ENCODE measurements at places on chromosomes 2 and 18.

- no peak overlapping the region for H3K4me3 ChIP-seq
- DNase-seq: no peak
- no peaks in the 10 kb centered on the region for H3K36me3 ChIP-seq
- peaks cover 1% of the 10 kb centered on the region for H3K27me3 ChIP-seq
- no peaks in the 10 kb centered on the region for H3K4me1 ChIP-seq
- no peak overlapping the region for H3K27ac ChIP-seq
These were observed 330.1 kb downstream of the CMPK2 start for GRCh38 chr2:6535572-6535971.

GRCh38 chr2:241151934-241152660 lies 1.8 kb downstream of the PPP1R7 start:
- DNase-seq: no peak
- peak overlapping the region; percentile 89 for H3K4me3 ChIP-seq
- H3K4me1 ChIP-seq: peaks cover 44% of the 10 kb centered on the region
- H3K36me3 ChIP-seq: peaks cover 11% of the 10 kb centered on the region

GRCh38 chr2:135600915-135601314 lies 69.6 kb downstream of the R3HDM1 start:
- H3K4me1 ChIP-seq: no peaks in the 10 kb centered on the region
- peaks cover 16% of the 10 kb centered on the region for H3K36me3 ChIP-seq
- H3K27me3 ChIP-seq: no peaks in the 10 kb centered on the region

GRCh38 chr2:21310493-21310892 lies 186.7 kb downstream of the TDRD15 start:
- no peak overlapping the region for H3K4me3 ChIP-seq
- no peak for DNase-seq
- H3K36me3 ChIP-seq: no peaks in the 10 kb centered on the region
- no peak overlapping the region for H3K27ac ChIP-seq

GRCh38 chr2:184157141-184157540 lies 441.2 kb upstream of the ZNF804A start:
- H3K36me3 ChIP-seq: no peaks in the 10 kb centered on the region
- no peak overlapping the region for H3K27ac ChIP-seq
- H3K4me1 ChIP-seq: no peaks in the 10 kb centered on the region
- H3K4me3 ChIP-seq: no peak overlapping the region
- H3K27me3 ChIP-seq: no peaks in the 10 kb centered on the region
- DNase-seq: no peak

- H3K27me3 ChIP-seq: peaks cover 2% of the 10 kb centered on the region
- peak overlapping the region; percentile 86 for H3K4me3 ChIP-seq
- H3K36me3 ChIP-seq: peaks cover 18% of the 10 kb centered on the region
- peak; percentile 78 for DNase-seq
- peak overlapping the region; percentile 94 for H3K27ac ChIP-seq
These were observed 526 bp downstream of the PRKRA start for GRCh38 chr2:178450524-178450773.

Data from activated CD4-positive, alpha-beta T cell treated with anti-CD3 and anti-CD28 coated beads, Interleukin-2, amount 10 ng/mL, durations not matched to agents 7 days and 5 days (primary cell).